ENCODE measurements at places on chromosomes 1 and 21.

GRCh38 chr1:221356693-221357092, 385.2 kb downstream of the DUSP10 start:
- no peak for DNase-seq

DNA sequence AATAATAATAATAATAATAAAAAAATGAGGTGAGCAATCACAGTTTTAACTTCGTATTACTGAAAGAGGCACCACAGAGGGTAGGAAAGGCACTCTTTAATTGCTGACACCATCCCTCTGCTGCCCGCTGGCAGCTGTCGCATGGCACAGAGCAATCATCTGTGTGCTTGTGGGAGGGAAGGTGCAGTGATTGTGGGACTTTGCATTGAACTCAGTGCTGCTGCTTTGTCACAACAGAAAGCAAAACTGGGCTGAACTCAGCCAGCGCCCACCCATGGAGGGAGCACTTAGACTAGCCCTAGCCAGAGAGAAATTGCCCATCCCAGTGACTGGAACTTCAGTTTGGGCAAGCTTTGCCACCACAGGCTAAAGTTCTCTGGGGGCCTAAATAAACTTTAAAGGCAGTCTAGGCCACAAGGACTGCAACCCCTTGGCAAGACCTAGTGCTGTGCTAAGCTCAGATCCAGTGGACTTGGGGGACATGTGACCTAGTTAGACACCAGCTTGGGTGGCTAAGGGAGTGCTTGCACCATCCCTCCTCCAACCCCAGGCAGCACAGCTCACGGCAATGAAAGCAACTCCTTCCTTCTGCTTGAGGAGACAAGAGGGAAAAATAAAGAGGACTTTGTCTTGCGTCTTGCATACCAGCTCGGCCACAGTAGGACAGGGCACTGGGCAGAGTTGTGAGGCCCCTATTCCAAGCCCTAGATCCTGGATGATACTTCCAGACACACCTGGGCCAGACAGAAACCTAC, 59.3 kb downstream of the WDR4 start:
- DNase-seq, result no peak

- no peak for DNase-seq
Measured at GRCh38 chr1:24540906-24541710, 14.8 kb upstream of the NCMAP start.

GRCh38 chr21:14318578-14318977, 64.4 kb downstream of the HSPA13 start:
- DNase-seq, result no peak

DNA sequence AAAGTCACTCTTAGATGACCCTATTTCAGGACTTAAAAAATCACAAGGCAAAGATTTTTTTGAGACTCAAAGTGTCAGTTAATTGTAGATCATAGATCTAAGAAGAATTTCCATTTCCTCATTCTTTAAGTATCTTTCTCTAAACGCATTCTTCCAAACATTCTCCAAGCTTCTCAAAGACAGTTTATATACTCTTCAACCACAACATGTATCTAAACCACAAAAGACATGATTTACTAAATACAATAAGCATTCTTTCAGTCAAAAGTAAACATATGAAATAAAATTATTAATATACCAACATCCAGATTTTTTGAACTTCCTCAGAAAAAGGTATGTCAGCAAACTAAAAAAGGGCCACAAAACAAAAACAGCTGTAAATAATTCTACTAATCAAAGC, 24.4 kb downstream of the RC3H1 start:
- no peak for DNase-seq

GRCh38 chr1:203625628-203626019, 1.0 kb upstream of the ATP2B4 start:
- DNase-seq, result peak; percentile 21

DNA sequence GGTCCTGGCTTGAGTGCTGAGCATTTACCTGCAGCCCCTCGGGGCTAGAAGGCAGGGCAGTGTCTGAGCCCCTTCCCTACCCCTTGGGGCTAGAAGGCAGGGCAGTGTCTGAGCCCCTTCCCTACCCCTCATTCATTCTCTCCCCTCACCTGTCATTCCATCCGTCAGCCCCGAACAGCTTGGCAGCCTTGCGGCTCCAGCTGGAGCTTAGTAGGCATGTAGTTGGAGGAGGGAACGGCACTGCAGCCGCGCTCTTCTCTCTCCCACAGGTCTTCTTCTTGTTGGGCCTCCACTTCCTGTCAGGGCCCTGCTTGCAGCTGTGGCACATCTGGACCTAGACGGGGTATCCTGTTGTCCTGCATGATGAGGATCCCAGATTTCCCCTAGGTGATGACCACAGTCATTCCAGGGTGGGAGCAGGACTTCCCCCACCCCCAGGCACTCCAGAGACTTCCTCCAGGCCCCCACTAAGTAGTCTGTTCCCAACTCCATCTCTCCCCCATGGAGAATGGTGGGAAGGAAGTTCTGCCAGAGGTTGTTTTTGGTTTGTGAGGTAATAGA, 22.2 kb downstream of the MAPKAPK2 start:
- DNase-seq, result no peak

- DNase-seq, result no peak
Measured at GRCh38 chr1:32180186-32181060, 948 bp downstream of the TXLNA start.

DNA sequence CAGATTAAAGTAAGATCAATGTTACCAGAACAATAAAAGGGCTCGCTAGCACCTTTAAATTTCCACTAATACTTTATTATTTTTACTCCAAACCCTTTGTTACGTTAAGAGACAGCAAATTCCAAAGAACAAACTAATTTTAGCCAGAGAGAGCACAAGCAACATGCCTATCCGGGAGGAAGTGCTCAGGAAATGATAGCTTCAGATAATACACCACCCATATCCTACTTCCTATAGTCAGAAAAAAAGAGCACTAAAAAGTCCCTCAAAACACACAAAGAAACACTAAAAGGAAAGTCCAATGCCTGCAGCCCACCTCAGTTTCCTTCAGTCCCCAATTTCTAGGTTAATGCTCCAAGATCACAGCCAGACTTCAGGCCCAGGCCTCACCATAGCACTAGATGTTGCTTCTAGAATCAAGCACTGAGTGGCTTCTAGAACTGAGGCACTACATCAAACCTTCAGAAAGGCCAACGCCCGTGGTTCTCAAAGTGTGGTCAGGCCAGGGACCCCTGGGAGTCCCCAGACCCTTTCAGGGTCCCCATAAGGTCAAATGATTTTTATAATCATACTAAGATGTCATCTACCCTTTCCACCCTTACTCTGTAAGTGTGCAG, 142.6 kb downstream of the PSMG1 start:
- no peak for DNase-seq
